ENCODE measurements at places on chromosomes 5 and 9.

GRCh38 chr9:81621785-81622259 is 67.5 kb downstream of the TLE1 start:
- no peak for DNase-seq

GRCh38 chr5:12910641-12911040 is 1006.4 kb upstream of the CTNND2 start:
- no peak for DNase-seq

DNA sequence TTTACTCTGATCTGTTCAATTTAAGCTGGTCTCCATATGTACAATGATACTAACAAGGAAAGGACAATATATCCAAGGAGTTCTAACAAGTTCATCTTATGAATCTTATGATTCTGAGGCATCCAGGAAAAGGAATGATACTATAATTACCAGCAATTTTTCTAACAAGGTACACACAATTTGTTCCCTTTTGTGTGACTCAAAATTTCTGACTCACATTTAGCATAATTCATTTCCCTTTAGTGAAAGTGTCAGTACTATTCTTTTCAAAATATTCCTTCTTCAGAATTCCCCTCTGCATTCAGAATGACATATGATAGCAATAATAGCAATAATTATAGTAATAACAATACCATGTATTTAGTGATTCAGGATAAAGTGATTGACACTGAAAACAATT is 594.8 kb downstream of the DMRTA1 start:
- DNase-seq: no peak

DNA sequence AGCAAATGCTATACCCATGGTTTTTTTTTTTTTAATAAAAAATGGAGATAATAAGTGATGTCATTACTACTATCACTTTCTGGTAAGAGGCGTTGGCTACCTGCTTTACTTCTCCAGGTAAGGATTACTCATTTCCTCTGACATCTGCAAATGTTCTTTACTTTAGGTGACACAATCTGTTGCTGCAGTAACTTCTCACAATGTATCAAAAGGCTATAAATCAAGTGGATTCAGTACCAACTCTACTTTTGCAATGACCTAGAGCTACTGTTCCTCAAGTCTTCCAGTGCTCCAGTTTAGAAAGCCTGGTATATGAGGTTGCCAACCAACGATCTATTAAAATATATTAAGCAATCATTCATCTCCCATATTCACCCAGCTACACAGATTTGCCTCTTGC is 129.1 kb downstream of the PLK2 start:
- DNase-seq: no peak

GRCh38 chr5:141485321-141486055 is 658 bp downstream of the PCDHGC4 start:
- no peak for DNase-seq

DNA sequence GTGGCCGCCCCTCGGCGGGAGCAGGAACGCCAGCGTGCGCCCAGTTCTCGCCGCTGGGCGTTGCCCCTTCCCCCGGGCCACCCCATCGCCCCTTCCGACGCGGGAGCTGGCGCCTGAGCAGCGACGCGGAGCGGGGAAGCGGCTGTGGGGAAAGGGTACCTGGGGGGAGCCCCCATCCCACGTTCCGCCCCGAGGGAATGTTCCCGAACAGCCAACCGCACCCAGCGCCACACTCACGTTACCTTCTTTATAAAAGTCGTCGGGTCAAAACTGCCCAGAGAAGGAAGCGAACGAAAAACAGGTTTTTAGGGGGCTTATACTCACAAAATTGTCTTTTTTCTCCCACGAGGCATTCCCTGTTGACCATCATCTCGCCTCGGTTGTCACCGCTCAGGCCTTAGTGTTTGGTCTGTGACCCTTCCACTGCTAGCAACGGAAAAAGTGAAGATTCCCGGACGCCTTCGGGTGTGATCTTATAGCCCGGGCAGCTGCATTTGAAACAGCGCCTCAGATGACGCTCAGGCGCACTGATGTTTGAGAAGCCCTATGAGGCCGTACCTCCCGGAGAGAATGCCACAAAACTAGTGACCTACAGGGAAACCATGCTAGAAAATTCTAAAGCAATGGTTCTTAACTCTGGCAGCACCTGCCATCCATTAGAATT is 475 bp upstream of the GOLM1 start:
- DNase-seq: no peak

- no peak for DNase-seq
These were observed 86.9 kb upstream of the TTC23L start for GRCh38 chr5:34751807-34752736.

DNA sequence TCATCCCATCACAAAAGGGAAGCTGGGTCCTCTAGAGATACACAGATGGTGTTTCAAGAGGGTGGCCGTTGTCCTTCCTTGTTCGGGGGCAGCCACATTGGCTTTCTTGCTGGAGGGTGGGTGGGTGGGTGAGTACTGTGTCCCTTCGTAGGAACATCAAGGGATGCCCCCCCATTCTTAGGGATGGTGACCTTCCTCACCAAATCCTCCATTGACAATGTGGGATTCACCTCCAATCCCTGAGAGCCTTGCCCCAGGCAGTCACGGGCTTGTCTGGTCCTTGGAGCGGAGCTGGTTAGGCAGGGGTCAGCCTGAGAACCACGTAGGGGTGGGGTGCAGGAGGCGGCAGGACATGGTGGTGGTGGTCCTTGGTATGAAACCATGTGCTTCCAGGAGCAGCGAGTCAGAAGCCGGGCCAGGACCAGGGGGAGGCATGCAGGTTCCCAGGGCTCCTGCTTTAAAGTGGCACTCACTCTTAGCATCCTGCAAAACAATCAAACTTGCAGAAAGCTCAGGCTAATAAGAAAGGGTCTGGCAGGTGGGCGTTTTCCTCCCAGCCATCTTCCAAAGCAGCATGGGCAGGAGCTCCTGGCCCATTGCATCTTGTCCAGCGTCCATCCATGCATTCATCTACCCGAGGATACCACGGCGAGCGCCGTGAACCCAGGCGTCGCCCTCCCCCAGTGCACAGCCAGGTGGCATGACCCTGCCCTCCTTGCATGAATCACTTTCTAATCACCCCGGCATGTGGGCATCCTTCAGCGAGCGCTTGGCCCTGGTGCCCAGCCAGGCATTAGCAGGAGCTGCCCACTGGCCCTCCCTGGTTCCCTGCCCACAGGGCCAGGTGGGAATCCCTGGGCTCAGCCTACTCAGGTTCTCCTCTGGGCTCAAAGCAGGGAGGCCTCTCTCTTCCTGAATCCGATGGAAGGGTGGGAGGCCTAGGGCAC is 76.4 kb downstream of the NTNG2 start:
- DNase-seq: no peak

- DNase-seq: peak; percentile 69
These were observed 11.0 kb upstream of the NANS start for GRCh38 chr9:98045234-98046179.

DNA sequence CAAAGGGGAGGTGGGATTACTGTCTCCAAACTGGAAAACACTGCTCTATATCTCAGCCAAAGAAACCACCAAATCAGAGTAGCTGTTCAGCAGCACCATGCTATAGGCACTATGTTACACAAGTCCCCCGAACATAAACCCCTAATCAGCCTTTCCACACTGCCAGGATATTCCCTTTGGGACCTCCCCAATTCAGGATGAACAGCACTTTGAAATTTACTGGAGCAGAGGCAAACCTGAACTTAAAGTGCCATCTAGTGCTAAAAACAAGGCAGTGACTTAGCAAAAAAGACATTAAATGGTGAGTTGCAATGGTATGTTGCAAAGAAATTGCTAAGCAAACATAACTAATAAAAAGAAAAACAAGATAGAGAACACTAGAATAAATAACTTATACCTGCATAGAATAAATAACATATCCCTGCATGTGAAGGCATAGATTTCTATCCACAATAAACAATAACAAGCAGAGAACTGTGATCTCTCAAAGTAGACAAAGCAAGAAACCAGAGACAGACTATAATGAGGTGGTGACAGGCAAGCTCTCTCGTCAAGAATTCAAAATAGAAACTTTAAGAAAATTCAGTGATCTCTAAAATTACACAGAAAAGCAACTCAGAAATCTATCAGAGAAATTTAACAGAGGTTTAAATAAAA is 584.4 kb upstream of the ACO1 start:
- peak; percentile 24 for DNase-seq

- no peak for DNase-seq
These were observed 52.5 kb upstream of the SNX2 start for GRCh38 chr5:122722341-122722740.

DNA sequence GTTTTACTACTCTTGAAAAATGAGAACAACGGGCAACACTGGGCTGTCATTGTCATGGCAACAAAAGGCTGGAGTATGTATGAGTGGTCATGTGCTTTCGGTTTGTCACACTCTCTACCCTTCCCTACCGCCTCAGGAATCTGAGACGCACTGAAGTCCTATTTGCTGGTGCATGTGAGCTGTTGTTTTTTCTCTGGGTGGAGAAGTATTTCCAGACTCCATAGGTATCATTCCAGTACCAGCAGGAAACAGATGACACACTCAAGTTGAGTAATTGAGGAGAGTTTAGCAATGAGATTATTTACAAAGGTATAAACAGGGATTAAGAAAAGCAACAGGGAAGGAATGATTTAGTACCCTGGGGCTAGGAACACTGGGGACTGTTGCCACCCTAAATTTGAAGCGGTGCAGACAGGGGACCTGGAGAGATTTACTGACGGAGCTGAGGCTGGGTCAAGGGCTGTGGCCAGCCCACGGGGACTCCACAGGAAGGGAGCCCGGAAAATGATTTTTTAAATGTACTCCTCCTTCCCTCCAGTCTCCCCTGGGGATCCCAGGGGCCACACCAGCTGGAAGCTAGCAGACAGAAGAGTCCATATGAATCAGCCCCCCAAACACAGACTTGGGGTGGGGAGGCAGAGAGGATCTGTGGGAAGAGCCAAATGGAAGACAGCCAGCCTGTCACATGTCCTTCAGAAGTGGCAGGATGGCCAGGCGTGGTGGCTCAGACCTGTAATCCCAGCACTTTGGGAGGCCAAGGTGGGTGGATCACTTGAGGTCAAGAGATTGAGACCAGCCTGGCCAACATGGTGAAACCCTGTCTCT is 13.2 kb upstream of the ZBTB43 start:
- DNase-seq: no peak

DNA sequence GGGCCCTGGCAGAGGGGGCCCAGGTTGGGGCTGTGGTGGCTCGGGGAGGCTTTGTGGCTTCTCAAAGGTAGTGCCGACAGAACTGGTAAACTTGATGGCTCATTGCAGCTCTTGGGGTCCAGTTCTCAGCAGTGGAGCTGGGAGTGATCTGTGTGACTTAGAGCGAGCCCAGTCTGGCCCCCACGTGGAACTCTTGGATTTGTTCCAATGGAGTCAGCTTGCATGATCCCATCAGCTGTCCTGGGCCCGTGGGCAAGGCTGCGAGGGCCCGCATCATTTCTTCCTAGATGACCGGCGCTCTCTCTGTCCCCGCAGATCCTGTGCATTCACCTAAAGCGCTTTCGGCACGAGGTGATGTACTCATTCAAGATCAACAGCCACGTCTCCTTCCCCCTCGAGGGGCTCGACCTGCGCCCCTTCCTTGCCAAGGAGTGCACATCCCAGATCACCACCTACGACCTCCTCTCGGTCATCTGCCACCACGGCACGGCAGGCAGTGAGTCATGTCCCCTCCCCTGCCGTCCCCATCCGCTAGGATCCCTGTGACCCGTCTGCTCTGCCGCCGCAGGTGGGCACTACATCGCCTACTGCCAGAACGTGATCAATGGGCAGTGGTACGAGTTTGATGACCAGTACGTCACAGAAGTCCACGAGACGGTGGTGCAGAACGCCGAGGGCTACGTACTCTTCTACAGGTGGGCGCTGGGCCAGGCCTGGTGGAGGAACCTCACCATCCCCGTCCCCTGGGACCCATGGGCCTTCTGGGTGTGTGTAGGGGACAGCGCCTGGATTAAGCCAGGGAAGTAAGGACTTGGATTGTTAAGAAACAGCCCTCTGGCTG is 39.2 kb downstream of the USP20 start:
- no peak for DNase-seq

GRCh38 chr5:62288118-62288517 is 17.9 kb upstream of the KIF2A start:
- no peak for DNase-seq

DNA sequence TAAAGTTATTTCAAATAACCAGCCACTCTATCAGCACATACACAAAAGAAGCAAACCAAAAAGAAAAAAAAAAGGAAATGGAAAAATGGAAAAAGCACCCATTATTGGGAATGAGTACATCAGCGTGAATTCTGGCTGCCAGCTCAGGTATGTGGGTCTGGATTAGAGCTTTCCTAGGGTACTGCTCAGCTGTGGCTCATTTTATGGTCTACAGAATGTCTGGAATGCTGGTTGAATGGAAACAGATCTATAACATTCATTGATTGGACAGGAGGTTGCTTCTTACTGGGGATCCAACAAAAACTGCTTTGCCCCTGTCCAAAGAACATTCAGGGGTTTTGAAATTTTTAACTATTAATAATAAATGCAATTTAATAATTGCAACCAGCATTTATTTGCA is 3.9 kb upstream of the CAST start:
- DNase-seq: no peak

DNA sequence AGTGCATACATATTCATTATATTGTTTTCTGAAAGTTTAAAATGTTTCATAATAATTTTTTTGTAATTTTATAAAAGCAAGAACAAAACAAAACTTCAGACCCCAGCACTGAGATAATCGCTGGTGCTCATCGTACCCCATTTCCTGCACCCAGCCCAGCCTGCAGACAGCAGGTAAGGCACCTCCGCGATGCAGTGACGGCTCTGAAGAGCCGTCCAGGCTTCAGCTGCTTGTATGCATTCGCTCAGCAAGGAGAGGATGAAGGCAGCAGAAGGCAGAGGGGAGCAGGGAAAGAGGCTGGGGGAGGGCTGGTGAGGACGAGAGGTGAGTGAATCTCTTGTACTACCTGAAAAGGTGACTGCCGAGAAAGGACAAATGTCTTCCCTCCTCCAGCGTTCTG is 153.5 kb downstream of the TTLL11 start:
- no peak for DNase-seq

DNA sequence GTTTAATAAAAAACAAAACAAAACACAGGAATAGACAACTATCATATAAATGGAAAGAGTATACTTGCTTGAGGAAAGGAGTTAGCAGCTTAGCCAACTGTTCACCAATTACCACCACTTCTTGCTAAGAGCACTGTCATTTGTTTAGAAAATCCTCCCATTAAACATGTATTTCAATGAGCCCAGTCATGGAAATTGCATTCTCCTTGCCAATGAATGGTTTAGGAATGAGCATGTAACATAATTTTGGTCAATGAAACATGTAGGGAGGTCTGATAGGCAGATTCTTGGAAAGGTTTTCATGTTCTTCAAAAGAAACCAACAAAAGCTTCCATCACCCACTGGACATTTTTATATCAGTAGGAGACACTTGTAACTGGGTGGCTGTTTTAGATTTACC is 502.8 kb upstream of the PAPPA start:
- DNase-seq: no peak

GRCh38 chr5:138706655-138707480 is 46.4 kb upstream of the CTNNA1 start:
- no peak for DNase-seq

DNA sequence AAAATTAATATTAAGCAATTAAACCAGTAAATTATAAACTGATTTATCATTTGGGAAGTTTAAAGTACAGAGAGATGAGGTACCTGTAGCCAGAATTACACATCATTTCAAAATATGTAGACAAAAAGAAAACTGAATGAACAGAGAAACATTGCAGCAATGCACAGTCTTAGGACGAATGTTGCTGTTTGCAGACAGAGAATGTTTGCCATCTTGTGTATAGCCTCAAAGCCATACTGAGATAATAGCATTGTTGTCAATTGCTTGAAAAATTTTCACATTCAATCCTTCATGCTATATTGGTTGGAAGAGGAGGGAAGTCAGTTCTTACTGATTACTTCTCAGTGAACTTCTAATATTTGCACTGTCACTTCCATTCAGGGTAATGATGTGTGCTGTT is 326.2 kb downstream of the PRR16 start:
- DNase-seq: no peak

- DNase-seq: peak; percentile 58
These were observed 32.4 kb upstream of the CYFIP2 start for GRCh38 chr5:157233515-157233914.
